Activated CD4-positive, alpha-beta T cell treated with anti-CD3 and anti-CD28 coated beads for 4 hours (primary cell): ENCODE measurements at places on chromosomes 6 and 20.

DNA sequence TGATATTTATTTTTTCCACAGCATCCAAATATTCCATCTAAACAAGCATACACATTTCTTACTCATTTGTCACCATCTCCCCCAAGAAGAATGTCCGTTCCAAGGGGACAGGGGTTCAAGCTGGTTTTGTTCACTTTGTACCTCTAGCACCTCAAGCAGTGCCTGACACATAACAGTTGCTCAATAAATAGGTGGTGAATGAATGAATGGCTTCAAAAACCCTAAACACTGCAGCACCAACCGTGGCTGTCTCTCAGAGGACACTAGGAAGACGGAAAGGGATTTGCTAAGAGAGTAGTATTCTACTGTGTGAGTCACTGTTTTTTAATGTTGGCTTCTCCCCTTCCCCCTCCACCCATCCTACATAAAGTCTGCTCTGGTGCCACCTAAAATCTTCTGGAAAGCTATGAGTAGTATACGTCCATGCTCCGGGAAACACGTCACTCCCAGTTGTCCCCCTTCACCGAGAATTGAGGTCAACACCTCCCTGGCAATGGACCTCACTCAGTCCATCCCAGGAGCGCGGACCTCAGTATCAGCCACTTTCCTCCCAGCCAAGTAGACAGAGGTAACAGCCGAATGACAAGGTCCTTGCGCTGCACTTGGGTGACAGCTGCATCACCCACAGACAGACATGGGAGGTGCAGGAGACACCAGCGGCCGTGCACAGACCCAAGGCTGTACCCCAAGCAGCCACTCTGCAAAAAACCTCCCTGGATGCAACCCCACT is 107.4 kb downstream of the PREX1 start:
- no peak for DNase-seq

- DNase-seq, result no peak
Observed at GRCh38 chr6:168291450-168291849, 28.1 kb downstream of the DACT2 start.

GRCh38 chr6:134821928-134822864 is 127.7 kb downstream of the ALDH8A1 start:
- no peak for DNase-seq

DNA sequence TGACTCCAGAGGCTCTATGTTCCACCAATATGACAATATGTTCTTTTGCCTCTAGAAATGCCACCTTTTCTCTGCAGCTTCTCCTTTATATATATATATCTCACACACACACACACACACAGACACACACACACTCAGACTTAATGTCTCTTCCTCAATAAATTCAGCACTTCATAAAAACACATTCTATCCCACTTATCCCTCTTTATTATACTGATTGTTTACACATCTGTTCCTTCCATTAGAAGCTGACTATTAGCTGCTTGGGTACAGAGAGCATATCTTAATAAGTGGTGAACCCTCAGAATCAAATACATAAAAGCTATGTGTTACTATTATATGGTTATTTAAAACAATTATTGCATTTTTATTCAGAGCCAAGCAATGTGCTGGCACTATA is 23.3 kb downstream of the NRSN1 start:
- DNase-seq, result no peak

- DNase-seq, result no peak
Observed at GRCh38 chr20:64217539-64218221, 37.9 kb upstream of the PCMTD2 start.

GRCh38 chr6:158284007-158284875 is 28.0 kb upstream of the TULP4 start:
- DNase-seq, result no peak

- DNase-seq, result no peak
Observed at GRCh38 chr20:51458751-51459439, 83.6 kb downstream of the NFATC2 start.

DNA sequence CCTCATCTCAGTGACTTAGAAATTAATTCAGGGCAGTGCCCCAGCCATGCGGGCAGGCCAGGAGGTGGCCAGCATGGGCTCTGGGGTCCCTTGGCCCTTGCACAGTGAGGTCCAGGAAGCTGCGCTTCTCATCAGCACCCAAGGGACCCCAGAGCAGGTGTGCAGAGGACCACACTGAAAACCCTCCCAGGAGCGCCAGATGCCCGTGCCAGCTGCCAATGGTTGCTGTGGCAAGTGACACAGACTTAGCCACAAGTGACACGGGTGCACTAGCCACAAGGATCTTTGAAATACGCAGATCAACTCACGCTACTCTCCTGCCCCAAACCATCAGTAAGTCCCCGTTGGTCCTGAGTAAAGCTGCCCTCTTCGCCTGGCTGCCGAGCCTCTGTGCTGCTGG is 88.1 kb downstream of the ERMARD start:
- no peak for DNase-seq

GRCh38 chr20:61407561-61407960 is 155.5 kb downstream of the CDH4 start:
- no peak for DNase-seq

- DNase-seq, result no peak
Observed at GRCh38 chr6:73506246-73506645, 14.6 kb downstream of the EEF1A1 start.

GRCh38 chr20:24389686-24390085 is 79.7 kb upstream of the SYNDIG1 start:
- no peak for DNase-seq

DNA sequence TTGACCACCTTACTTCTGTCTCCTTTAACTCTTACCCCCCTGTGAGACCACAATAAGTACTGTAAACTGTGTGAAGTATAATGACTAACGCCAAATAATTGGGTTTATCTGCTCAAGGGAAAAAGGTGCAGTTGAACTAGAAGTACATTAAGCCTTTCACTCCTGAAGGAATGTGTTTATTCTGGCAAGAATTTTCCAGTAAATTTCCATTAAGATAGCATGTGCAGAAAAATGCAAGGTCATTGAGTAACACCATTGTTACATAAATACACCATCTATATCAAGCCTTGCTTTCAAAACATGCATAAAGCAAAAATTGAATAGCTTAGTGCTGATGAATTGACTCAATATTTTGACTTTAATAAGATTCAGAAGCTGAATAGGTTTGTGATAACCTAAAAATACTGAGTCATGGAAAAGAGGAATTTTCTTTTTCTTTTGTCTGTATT is 65.4 kb downstream of the ARHGAP18 start:
- DNase-seq, result no peak

GRCh38 chr20:39067526-39068216 is 105.5 kb downstream of the DHX35 start:
- DNase-seq, result no peak

GRCh38 chr6:131419702-131420101 is 153.3 kb upstream of the ARG1 start:
- DNase-seq, result no peak

GRCh38 chr6:155352811-155353210 is 38.5 kb upstream of the TFB1M start:
- DNase-seq, result no peak

- no peak for DNase-seq
Observed at GRCh38 chr6:153511896-153512496, 380.9 kb upstream of the RGS17 start.

- DNase-seq, result no peak
Observed at GRCh38 chr20:9276966-9277468, 208.1 kb downstream of the PLCB4 start.

DNA sequence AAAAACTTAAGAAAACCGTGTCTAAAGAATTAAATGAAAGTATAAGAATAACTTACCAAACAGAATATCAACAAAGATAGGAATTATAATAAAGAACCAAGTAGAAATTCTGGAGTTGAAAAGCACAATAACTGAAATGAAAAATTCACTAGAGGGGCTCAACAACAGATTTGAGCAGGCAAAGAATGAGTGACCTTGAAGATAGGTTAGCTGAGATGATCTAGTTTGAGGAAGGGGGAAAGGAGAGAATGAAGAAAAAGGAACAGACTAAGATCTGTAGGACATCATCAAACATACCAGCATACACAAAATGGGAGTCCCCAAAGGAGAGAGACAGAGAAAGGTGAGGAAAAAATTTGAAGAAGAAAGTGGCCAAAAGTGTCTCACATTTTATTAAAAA is 37.7 kb upstream of the TULP1 start:
- DNase-seq, result no peak

DNA sequence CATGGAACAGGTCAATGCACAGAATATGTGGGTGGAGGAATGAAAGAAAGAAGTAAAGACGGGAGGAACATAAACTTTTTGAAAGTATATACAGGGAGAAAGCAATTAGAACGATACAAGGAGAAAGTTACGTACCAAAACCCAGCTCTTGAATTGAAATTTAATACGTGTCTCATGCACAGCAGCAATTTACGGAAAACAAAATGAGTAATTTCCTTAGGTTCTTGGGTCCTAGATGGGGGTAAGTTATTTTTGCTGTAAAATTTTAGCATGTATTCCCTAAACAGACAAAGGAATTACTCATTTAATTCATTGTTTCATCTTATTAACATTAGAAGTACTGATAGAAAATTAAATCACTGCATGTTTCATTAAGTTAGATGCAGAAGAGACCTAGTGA is 75.8 kb downstream of the PDE10A start:
- no peak for DNase-seq

- no peak for DNase-seq
Observed at GRCh38 chr6:129346964-129347363, 363.0 kb downstream of the ARHGAP18 start.

- DNase-seq, result no peak
Observed at GRCh38 chr6:34536251-34536958, 19.7 kb downstream of the SPDEF start.

- no peak for DNase-seq
Observed at GRCh38 chr6:99282479-99283062, 66.9 kb downstream of the FAXC start.

- no peak for DNase-seq
Observed at GRCh38 chr6:25536781-25537180, 115.2 kb upstream of the SCGN start.

GRCh38 chr6:147447835-147448611 is 60.5 kb upstream of the SAMD5 start:
- no peak for DNase-seq

GRCh38 chr6:133512410-133513016 is 271.4 kb downstream of the EYA4 start:
- DNase-seq, result no peak

- DNase-seq, result no peak
Observed at GRCh38 chr6:34000281-34000680, 145.6 kb downstream of the GRM4 start.

DNA sequence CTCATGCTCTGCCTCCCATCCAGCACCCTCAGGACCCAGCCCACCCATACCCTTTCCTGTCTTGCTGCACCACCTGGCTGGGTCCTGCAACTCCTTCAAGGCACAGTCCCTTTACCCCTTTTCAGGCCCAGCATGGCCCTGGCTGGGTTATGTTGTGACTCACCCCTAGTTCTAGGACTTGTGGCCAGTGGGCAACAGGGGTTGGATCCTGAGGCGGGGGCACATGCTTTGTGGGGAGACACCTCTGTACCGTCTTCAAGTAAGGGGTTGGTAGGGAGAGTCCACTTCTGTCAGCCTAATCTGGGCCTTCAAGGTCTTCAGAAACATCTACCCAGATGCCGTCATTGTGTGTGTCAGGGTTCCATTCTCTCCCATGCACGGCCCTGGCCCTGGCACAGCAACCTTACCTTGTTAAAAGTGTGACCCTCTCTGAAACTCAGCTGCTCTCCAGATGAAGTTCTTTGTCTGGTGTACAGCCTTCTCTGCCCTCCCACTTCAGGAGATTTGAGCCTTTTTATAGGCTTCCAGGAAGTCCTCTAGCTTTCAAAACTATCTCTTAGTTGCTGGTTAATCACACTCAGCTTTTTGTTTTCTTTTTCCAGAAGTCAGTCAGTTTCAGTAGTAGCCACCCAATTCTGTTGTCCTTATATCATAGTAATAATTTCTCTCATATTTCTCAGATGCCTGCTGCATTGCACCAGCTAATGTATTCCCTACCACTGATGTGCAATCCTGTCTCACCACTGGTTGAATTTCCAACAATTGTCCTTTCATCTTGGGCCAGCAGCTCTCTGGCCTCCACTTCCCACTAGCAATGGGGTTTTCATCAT is 107.3 kb downstream of the NRN1 start:
- DNase-seq, result no peak

- DNase-seq, result no peak
Observed at GRCh38 chr20:36352843-36353553, 46.9 kb downstream of the DLGAP4 start.

DNA sequence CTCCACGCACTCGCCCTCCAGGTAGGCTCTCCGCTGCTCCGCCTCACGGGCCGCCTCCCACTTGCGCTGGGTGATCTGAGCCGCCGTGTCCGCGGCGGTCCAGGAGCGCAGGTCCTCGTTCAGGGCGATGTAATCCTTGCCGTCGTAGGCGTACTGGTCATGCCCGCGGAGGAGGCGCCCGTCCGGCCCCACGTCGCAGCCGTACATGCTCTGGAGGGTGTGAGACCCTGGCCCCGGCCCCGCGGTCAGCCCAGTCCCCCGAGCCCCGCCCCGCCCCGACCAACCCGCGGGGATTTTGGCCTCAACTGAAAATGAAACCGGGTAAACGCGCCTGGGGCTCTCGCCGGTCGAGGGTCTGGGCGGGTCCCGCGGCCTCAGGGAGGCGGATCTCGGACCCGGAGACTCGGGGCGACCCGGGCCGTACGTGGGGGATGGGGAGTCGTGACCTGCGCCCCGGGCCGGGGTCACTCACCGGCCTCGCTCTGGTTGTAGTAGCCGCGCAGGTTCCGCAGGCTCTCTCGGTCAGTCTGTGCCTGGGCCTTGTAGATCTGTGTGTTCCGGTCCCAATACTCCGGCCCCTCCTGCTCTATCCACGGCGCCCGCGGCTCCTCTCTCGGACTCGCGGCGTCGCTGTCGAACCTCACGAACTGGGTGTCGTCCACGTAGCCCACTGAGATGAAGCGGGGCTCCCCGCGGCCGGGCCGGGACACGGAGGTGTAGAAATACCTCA is 598 bp downstream of the HLA-B start:
- peak; percentile 57 for DNase-seq

DNA sequence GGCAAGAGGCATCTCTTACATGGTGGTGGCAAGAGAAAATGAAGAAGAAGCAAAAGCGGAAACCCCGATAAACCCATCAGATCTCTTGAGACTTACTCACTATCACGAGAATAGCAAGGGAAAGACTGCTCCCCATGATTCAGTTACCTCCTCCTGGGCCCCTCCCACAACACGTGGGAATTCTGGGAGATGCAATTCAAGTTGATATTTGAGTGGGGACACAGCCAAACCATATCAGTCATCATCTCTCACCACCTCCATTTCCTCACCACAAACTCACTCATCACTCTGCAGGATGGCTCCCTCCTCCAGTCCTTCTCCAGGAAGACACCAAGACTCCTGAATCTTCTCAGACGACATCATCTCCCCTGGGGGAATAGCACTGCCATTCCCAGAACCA is 25.8 kb upstream of the SLC16A10 start:
- DNase-seq, result no peak

DNA sequence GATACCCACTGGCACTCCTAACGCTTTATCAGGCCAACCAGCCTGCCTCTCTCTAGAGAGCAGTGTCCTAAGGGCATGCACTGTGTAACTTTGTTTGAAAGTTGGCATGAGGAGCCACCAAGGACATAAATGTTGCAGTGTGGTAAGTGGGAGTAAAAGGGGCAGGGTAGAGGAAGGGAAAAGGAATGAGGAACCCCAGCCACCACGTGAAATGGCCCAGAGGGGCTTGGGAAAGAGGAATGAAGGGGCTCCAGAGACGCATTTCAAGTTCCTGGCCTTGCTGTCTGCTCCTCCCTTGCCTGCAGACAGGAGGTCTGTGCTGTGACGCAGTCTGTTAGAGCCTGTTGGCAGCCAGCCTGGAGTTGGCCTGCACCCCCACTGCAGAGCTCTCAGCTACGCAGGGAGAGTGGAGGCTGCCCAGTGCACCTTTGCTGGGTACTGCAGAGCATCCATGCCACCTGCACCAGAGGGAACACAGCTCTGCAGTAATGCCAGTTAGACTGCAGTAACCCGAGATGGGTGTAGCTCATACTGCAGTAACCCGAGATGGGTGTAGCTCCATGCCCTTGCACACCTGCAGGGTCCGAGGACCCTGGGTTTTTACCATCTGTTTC is 86.8 kb upstream of the SNAP25 start:
- no peak for DNase-seq
